NCI-H1436 treated with DMSO at 0.1 percent for 48 hours (cell line): ENCODE measurements at places on chromosomes 3 and 15.
A peak's percentile ranks its signal among the peaks of the same experiment; 100 is the strongest.

DNA sequence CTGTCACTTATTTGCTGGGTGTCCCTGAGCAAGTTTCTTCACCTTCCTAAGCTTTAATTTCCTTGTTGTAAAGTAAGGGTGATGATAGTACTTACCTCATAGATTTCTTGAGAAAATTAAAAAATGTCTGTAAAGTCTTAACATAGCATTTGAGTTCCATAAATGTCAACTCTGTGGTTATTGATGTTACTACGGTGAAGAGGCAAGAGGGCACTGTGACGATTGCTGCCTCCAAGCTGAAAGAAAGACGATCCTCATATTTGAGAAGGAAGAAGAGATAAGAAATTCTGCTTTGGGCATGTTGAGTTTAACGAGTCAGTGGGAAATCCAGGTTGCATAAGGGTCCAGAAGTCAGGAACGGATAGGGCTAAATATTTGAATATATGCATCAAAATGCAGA, 240.8 kb upstream of the ZPLD1 start:
- no peak for DNase-seq

DNA sequence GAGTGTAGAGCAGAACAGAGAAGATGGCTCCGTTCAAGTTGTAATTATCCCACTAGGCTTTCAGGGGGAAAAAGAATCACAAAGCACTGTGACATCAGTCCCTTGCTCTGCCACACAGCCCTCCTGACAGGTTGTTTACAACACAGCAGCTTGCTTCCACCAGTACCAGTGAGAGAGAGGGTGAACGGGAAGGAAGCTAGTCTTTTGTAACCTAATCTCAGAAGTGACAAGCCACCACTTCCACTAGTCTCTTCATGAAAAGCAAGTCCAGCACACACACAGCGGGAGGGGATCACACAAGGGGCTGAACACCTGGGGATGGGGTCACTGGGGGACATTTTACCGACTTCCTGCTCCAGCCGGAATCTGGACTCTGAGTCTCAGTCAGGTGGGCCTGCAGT, 86.3 kb downstream of the FAM81A start:
- no peak for DNase-seq

- no peak for DNase-seq
These were observed 90.4 kb upstream of the TSEN2 start for GRCh38 chr3:12393894-12394293.

- DNase-seq: no peak
These were observed 1.6 kb upstream of the PCSK6 start for GRCh38 chr15:101490922-101491733.

DNA sequence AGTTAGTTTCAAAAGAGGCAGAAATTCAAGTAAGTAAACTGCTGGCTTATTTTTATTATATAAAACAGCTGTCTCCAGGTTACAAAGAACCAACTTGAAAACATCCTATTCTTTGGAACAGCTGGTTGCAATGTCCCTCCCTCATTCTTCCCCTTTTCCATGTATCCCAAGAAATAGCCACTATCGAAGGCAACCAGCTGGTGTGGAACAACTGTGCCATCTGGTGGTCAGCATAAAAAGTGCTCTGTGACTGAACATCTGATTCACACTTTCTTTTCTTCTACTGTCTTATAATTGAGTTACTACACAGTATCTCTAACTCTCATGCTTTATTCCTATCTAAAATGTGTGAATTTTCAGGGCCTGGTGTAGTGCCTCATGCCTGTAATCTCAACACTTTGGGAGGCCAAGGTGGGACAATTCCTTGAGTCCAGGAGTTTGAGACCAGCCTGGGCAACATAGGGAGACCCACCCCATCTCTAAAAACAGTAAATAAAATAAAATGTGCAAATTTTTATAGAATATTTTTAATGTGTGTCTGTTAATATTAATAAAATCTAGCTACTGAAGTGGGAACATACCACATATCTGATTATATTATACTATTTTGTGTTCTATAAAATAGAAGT, 9.6 kb downstream of the OSBPL11 start:
- DNase-seq: peak; percentile 37

GRCh38 chr3:105284876-105285275, 81.8 kb upstream of the ALCAM start:
- DNase-seq: no peak

GRCh38 chr15:29942548-29942947, 120.3 kb upstream of the TJP1 start:
- no peak for DNase-seq

DNA sequence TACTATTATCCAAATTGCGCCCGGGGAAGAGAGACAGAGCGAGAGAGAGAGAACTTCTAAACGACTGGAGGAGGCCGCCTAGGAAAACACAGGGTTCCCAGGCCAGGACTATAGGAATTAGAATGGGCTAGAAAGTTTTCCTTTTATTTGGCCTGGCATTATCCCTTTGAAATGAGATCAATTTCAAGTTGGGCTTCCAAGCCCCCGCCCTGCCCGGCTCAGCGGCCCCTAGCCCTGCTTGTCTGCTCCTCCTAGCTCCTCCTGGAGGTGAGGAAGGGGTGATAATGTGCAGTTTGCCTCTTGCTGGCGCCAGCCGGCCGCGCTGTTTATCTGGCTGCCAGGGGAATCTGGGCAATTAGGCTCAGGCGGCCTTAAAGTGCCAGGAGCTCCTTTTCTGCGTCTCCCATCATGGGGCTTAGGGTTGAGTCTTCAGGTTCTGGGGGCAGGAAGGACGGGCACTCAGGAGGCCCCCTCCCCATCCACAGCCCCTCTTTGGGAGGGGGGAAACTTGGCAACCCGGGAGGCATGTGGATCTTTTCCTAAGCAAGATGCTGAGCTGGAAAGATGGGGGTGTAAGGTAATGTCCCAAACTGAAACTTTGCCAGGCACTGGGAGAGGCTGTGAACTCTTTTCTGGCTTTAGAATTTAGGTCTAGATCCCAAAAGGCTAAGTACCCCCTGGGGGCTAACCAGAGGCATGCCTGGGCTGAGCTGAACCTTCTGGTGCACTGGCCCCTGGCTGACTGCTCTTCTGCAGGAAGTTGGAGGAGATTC, 5.5 kb downstream of the SMAD6 start:
- DNase-seq: peak; percentile 34

- no peak for DNase-seq
These were observed 149.4 kb downstream of the VGLL4 start for GRCh38 chr3:11494131-11494916.

DNA sequence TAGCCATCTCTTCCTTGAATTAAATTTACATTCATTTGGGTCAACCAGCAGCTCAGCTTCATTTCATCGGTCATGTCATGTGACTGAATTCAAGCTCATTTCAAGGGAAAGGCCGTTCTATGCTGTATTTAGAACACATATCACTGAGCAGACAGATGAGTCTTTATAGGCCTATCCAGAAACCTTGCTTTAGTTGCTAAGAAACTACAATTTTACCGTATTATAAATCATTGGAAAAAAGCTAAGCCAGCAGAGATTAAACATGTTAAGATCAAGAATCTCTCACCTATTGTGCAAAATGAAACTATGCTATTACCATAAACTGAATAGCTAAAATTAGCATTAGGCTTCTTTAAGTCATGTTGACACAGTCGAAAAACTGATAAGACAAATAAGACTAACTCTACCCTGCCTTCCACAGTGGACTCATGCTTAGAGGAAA, 2.2 kb downstream of the NPTN start:
- DNase-seq: no peak

DNA sequence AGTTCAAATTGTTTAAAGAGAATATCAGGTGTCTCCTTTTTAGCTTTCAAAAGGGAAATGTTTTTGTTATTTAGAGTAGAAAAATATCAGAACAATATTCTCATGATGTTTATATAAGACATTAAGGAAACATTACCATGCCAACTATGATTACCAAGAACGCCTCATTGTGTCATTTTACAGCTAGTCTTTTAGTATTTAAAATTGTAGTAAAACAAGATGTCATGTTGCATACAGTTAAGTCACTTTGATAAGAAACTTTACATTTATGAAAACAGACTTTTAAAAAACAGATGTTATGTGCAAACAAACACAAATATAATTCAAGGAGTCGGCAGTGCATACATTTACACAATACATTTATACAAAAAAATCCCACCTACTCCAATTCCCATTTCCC, 4.4 kb downstream of the PLSCR4 start:
- DNase-seq: no peak

DNA sequence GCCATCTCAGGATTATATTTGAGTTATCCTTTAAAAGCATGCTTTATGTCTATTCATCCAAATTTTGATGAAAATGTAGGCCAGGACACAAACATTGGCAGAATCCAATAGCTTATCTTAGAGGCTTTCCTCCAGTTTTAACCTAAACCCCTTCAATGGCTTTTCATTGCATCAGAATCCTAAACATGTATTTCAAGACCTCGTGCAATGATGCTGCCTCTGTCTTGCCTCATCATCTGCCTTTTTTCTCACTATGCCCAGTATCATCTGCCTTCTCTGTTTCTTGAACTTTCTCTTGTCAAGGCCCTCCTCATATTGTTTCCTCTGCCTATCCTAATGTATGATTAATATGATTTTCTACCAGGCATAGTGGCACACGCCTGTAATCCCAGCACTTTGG, 76.1 kb upstream of the MAP4 start:
- DNase-seq: no peak

GRCh38 chr3:129087138-129087702, 26.6 kb downstream of the GP9 start:
- no peak for DNase-seq
